T-helper 1 cell (primary cell): ENCODE measurements at places on chromosomes 12 and 14.
A peak's percentile ranks its signal among the peaks of the same experiment; 100 is the strongest.

DNA sequence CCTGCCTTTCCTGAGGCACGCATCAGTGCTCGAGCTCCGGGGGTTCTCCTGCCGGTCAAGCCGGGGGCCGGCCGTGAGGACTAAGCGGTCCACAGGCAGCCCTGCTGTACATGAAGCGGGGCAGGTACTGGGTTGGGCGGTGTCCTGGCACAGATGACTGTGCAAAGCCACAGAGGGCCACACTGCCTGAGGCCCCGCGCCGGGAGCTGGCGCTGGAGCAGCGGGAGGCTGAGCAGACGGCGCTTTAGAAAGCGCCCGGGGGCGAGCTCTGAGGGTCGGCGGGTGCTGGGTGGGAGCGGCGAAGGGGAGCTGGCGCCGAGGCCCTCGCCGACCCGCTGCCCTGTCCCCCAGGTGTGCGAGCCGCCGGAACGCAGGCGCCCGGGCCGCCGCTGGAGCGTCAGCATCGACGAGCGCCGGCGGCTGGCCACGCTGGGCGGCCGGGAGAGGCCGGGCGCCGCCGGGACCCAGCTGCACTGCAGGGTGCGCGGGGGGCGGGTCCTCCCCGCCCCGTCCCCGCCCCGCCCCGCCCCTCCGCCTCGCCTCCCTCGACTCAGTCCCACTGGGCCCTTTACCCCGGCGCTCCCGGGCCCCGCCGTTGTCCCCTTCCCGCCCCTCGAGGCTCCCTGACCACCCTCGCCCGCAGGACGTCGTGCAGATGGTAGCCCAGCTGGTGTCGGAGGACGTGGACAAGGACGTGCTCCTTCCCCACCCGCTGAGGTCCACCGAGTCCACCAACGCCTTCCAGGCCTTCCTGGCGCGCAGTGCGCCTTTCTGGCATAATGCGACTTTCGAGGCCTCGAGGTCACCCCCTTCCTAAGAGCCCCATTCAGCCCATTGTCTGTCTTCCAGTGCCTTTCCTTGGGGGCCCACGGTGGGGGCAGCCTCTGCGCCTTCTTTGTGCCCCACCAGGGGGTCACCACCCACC lies 8.3 kb upstream of the MTA1 start:
- DNase-seq, result no peak

- DNase-seq, result no peak
Measured at GRCh38 chr12:99822273-99822672, 162.5 kb downstream of the ANKS1B start.

GRCh38 chr12:2769866-2770533 lies 24.8 kb upstream of the FKBP4 start:
- no peak for DNase-seq

DNA sequence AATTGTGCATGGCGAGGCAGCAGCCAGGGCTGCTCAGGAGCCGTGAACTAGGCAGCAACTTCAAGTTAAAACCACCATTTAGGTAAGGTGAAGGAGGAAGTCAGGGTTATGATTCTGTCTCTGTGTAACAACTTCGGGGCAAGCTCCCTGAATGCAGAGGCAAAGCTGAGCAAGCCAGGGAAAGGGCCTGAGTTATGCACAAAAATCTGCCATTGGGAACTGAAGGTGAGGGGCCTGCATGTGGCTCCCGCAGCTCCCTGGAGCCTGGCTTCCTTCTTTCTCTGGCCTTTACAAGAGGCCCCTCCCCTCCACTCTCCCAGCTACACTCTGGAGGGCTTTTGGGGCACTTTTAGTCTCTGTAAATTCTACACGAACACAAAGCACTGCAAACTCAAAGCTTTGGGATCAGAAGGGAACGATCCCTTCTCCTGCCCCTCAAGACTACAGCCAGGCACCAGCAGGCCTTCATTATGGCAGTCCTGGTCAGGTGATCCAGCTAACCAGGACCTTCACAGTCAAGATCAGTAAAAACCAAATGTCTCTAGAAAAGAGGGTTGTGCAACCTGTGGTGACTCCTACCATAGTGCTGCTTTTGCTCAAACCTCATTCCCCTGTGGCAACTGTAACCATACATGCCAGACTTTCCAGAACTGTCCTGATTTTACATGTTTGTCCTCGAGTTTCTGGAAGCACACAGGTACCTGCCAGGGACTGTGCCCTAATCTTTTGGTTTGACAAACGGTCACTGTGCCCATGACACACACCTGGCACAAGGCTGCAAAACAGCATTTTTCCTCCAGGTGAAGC lies 67.2 kb upstream of the PTGR2 start:
- DNase-seq, result no peak

GRCh38 chr14:37466003-37466622 lies 128.9 kb downstream of the FOXA1 start:
- DNase-seq, result no peak

GRCh38 chr12:48002773-48003218 lies 1.5 kb downstream of the COL2A1 start:
- no peak for DNase-seq

DNA sequence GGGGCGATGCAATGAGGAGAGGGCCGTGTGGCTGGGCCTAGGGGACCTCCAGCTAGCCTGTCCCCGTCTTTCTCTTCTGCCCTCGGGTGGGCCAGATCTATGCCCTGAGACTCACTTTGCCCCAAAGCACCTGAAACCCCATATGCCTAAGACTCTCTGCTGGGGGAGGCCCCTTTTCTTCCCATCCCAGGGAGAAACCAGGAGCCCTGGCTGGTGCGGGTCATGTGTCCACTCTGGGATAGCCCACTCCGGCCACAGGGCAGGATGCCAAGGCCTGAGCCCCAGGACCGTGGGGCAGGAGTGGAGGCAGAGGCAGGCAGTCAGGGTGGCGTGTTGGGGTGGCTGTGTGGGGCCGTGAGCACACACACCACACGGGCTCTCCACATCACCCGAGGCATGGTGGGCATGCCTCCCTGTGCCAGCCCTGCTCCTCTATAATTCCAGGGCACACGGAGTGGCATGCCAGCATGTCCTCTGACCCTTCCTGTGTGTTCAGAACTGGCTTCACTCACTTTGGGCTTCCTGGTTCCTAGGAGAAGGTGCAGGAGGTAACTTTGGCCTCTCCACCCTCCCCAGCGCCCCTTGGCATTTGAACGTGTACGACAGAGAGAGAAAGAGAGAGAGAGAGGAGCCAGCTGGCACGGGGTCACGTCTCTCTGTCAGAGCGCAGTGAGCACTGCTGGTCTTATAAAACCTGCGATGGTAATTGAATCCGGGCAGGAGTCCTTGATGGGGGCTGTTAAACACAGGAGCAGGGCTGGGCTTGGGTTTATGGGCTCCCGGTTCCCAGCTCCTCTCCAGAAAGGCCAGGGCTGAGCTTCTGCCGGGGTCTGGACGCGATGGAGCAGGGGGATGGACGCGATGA lies 144.2 kb downstream of the KIF26A start:
- DNase-seq, result no peak

- no peak for DNase-seq
Measured at GRCh38 chr14:104953097-104953496, 25.1 kb downstream of the AHNAK2 start.

DNA sequence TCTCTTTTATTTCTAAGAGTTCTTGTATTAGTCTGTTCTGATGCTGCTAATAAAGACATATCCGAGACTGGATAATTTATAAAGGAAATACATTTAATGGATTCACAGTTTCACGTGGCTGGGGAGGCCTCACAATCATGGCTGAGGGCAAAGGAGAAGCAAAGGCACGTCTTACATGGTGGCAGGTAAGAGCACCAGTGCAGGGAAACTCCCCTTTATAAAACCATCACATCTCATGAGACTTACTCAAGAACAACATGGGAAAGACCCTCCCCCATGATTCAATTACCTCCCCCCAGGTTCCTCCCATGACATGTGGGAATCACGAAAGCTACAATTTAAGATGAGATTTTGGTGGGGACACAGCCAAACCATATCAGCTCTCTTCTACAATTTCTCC lies 503.0 kb downstream of the NPAS3 start:
- DNase-seq, result no peak

DNA sequence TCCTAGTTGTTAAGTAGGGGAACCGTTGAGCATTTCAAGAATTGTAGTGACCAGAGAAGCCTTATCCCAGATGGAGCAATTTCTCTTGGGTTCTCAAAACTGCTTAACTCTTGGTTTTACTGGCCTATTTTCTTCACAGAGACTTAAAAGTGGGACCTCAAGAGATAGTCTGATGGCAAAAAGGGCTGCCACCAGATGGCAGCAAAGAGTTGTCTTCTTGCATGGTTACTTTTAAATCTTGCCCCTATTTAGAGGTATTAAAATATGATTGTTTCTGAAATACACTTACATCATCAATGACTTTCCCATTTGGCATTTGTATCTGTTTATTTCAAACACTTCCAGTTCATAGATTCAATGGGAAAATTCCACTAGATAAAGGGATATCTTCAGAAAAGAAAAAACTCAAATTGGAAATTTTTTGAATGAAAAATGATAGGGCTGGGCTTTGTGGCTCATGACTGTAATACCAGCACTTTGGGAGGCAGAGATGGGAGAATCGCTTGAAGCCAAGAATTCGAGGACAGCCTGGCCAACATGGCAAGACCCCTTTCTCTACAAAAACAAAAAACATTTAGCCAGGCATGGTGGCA lies 69.9 kb upstream of the CNTN1 start:
- peak; percentile 9 for DNase-seq

- no peak for DNase-seq
Measured at GRCh38 chr12:40240779-40241178, 16.0 kb downstream of the LRRK2 start.

DNA sequence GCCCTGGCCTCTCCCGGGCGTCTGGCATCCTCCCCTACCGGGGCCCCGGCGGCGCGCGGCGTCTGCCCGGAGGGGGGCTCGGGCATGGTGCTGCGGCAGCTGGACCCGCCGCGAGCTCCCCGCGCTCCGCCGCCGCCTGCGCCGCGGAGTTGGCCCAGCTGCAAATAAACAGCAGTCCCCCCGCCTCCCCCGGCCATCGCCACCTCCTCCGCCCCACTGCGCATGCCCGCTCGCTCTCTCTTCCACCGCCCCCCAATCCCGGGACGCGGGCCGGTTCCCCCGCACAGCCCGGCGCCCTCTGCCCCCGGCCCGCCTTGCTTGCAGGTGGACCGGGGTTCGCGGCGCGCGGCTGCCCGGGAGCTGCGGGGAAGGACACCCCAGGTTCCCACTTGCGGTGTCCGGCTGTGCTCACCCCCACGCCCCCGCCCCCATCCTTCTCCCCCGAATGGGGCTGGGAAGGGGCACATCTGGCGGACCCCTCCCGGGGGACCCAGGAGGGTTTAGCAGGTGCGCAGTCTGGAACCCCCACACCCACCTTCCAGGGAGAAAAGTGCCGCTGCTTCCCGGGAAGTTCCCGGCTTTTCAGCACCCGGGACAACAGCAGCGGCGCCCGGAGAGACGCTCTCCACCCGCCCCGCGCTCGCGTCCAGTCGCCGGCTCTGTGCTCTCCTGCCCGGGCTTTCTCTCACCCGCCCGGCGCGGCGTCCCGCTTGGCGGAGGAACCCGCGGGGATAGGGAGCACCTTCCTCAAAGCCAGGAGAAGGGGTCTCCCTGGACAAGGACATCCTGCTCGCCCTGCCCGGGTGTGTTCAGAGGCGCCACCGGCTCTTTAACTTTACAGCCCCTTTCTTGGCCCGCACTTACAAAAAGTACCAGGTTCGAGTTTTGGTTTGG lies at the start of gene TMTC1:
TSS of gene TMTC1 (minus strand) at position 170 of the 894 bp plus-strand sequence. CDS start 191 bp downstream, outside the sequence.
- no peak for DNase-seq

- DNase-seq, result no peak
Measured at GRCh38 chr12:127083008-127083949, 1183.7 kb upstream of the TMEM132C start.

GRCh38 chr14:83559721-83560120 lies 1970.2 kb upstream of the FLRT2 start:
- DNase-seq, result no peak

DNA sequence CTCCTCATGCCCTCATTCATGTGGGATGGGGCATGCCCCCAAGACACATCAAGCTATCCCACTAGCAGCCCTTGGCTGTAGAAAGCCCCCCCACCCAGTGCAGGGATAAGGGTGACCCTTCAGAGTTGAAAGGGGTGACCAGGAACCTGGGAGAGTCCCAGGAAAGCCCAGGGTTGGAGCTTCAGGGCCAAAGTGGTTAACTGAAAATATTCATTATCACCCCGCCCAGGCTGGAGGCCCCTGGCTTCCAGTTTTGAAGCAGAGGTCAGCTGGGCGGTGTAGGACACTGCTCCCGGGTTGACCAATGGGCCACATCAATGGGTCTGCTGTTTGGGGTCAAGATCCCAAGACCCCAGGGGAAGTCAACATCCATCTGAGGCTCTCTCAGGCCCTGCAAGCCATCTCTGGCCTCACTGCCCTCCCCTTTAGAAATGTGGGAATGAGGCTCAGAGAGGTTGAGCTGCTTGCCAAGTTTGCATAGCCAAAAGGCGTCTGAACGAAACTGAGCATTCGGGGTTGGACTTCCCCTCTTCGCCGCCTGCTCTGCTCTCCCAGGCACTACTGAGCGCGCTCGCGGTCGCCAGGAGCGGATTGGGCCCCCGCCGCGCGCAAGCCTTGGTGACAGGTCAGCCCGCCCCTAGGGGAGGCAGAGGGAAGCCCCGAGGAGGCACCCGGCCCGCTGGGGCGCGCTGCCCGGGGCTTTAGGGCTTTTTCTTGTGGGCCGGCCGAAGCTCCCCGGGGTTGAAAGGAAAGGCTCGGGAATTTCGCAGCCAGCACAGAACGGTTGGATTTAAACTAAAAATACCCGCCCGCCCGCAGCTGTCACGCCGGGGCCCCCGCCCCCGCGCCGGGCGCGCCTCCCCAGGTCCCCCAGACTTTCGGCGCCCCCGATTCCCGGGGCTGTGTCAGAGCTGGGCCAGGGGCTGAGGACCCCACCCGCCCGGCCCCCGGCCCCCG lies 576 bp downstream of the SYNE3 start:
- DNase-seq, result peak; percentile 81

DNA sequence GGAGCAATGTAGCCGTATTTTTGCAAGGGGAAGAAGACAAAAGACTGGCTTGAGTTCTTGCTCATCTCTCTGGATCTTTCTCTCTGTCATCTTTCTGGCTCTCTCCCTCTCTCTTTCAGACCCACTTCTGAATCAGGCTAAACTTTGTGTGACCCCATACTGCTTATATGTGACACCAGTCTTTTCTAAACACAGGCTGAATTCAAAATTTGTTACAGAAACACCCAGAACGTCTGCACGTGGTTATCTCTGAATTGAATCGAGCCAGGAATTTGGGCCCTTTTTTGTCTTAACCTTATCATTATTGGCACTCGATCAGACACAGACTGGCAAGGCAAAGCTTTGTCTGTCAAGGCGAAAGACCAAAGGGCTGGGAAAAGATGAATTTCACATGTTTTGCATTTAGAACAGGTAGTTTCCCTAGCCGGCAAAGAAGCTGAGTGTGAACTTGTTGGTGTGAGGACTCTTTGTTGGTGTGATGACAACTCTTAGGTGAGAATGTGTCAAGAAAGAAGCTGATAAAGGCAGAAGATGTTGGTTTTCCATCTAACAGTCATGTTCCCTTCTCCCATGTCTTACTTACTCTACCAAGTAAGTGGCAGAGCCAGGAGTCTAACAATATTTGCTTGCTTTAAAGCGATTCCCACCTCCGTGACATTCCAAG lies 150.2 kb upstream of the RFLNA start:
- DNase-seq, result no peak
